ENCODE measurements at places on chromosomes 5 and 9.

DNA sequence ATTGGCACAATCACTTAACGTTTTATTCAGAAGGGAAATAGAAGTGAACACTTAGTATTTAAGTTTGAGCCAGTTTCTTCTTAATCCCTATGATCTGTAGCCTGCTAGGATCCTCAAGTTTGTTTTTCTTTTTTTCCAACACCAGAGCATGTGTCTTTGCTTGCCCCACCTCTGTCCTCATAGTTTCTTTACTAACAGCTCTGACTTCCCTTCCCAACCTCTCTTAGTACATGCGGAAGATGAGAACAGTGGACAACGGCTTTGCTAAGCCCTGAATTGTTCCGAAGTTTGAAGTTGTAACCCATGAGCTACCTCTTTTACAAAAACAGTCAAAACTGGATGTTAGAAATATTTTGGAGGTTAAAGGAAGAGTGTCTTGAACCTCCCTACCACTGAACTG is 61.7 kb upstream of the TAF11L2 start:
- no peak for DNase-seq

GRCh38 chr9:108002371-108002956 is 512.9 kb upstream of the KLF4 start:
- DNase-seq = no peak

- no peak for DNase-seq
Measured at GRCh38 chr5:150153957-150154617, 1.6 kb downstream of the PDGFRB start.

DNA sequence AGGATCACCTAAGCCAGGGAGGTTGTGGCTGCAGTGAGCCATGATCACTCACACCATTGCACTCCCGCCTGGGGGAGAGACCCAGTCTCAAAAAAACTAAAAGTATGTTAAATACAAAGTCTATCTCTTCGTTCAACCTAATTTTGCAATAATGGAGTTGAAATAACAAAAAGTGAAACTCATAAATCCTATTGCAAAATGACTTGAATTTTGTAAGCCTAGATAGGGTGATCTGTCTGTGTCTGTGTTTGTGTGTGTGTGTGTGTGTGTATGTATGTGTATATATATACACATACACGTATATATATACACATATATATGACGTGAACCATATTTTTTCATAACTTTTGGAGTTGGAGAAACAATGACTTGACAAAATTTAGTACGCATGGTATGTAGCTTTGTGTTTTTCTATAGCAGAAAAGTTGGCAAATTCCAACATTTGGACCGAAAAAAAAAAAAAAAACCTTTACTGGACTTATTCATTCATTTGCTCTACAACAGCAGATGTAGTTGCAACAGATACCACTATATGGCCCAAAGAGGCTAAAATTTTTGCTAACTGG is 76.9 kb upstream of the CDH6 start:
- DNase-seq = no peak

DNA sequence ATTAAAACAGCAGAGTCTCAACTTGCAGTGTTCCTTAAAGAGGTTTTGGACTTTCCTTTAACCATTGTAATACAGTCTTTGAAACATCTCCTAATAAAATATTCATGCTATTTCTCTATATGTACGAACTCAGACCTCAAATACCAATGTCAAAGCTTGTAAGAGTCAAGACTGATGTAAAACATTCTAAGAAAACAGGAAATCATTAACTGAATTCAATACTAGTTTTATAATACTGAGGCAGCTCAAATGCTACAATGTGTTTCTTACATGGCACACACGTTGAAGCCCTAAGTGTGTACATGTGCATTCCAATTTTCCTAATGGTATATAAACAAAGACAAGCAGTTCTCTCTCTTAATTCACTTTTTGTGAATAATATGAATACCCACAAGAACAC is 11.6 kb downstream of the PSIP1 start:
- no peak for DNase-seq

- no peak for DNase-seq
Measured at GRCh38 chr9:79210541-79211243, 361.1 kb upstream of the TLE4 start.

DNA sequence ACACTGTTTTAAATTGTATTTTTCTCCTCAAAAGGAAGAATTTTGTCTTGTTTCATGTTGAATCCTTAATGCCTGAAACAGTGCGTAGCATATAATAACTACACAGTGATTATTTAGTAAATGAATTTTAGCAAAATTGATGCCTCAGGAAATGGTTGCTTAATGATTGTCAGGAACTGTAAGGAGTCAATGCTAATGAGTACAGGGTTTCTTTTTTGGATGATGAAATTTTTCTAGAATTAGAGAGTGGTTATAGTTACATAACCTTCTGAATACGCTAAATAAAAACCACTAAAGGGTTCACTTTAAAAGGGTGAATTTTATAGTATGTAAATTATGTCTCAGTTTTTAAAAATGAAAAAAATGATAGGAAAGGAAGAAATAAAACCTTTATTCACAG is 14.9 kb downstream of the FAM151B start:
- no peak for DNase-seq

DNA sequence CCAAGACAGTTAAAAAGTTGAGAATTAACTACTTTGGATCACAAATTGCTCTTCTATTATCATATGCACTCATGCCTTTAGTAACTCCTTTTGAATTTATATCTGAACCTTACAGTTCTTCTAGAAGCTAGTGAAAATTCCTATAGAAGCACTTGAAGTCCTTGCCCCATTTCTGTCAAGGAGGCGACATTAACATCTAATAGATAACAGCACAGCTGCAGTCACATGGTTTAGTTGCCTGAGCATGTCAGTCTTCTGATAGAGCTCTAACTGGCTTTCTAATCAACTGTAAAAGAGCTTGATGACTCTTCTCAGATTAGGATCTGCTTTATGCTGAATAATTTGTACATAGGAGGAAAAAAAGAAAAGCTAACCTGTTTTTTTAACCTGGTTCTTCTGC is 9.0 kb downstream of the RFESD start:
- DNase-seq = no peak

- no peak for DNase-seq
Measured at GRCh38 chr5:111411301-111411700, 101.0 kb downstream of the STARD4 start.

- DNase-seq = no peak
Measured at GRCh38 chr5:42168091-42168670, 243.1 kb downstream of the FBXO4 start.

DNA sequence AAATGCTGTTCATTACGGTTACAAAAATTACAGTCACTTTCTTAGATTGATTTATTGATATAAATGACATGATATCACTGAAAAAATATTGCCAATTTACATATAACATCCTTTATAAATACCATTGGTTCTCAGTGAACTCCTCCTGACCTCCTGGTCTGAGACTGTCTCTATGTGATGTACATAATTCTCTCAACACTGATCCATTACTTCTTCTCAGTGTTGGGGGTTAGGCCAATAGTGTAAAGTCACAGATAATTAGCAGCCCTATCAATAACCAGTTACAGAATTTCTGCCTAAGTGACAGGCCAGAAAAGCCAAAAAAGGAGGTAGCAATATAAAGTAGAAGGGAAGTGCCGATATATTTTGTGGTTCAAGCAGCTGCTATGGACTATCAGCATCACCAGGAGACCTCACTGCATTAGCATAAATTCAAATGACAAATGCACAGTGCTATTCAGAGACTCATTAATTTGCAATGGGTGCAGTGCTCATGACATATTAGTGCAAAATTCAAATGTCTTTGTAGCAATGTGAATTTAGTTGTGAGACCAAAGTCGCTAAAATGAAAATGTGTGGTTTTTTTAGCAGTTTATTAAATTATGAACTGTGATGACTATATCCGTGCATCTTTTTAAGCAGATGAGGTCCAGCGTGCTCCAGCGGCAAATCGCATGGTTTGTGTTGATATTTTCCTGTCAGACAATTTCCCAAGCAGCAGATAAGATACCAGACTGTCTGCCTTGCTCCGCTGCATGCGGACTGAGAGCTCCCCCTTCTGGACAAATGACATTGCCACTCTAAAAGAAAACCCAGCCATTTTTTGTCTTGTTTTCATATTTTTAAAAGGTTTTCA is 144.6 kb downstream of the CETN3 start:
- no peak for DNase-seq

GRCh38 chr5:44443172-44443571 is 54.0 kb upstream of the FGF10 start:
- no peak for DNase-seq

DNA sequence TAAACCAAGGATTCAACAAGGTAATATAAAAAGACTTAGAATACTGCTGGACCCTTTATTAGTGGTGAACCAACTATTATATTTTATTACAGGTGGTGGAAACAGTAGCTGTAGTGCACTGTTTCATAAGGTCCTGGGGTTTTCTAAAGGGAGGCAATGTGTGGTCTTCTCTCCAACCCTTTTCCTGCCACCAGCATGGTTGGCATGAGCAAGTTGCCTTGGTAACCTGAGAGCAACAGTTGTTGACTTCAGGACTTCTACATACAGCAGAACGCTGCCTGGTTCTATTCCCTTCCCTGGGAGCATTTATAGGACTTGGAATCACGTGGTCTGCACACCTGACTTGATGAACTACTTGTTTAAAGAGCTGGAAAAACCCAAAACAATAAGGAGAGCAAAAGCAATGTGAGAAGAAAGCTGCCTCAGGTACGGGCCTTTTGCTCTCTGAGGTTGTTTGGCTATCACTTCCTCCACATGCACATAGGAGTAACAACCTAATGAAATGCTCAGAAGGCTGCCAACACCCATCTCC is 81.1 kb upstream of the RAI14 start:
- no peak for DNase-seq

- DNase-seq = no peak
Measured at GRCh38 chr5:39328731-39329130, 35.6 kb downstream of the C9 start.
